ENCODE measurements at places on chromosomes 12 and 14.

DNA sequence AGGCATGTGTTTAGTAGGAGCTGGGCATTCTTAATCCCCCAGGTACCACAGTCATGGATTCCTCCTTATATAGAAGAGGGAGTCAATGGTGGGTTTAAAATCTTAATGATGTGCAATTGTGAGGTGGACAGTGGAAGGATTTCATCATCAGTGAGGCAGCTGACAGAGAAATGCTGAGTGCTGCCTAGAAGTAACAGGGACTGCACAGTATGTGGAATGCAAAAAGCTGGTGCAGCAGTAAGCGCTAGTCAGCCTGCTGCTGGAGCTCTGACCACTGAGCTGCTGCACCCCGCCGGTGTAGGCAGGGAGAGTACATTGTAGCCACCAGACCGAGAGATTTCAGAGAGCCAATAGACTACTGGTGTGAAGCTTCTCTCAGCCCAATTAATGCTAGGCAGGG is 80.5 kb upstream of the DACT1 start:
- H3K36me3 ChIP-seq, result peaks cover 2% of the 10 kb centered on the region
- H3K27ac ChIP-seq, result no peak overlapping the region
- no peak for DNase-seq

- H3K27ac ChIP-seq, result peak overlapping the region; percentile 97
- H3K27me3 ChIP-seq, result no peaks in the 10 kb centered on the region
- H3K36me3 ChIP-seq, result peaks cover 84% of the 10 kb centered on the region
- peaks cover 41% of the 10 kb centered on the region for H3K4me1 ChIP-seq
Measured at GRCh38 chr12:108802101-108802961, 55.1 kb downstream of the SSH1 start.

GRCh38 chr12:41917938-41918341 is 226.7 kb downstream of the GXYLT1 start:
- H3K4me1 ChIP-seq, result peaks cover 4% of the 10 kb centered on the region
- no peaks in the 10 kb centered on the region for H3K27me3 ChIP-seq
- H3K4me3 ChIP-seq, result no peak overlapping the region
- H3K27ac ChIP-seq, result no peak overlapping the region

DNA sequence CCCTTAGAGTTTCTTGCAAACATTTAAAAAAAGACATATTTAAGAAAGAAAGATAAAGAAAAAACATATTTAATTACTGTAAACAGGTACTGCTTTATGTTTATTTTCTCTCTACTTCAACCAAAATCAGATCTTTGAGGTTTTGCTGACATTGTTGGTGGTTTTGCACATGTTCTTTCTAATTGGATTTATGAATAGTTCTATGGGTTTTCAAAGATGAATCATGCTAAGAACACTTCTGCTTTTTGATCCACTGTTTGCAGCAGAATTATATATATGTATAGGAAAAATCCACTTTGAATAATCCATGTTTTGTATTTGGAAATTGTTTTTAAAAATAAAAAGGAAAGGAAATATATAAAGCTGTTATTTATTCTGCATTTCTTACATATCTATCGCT is 78.4 kb downstream of the FRMD6 start:
- peaks cover 60% of the 10 kb centered on the region for H3K36me3 ChIP-seq
- H3K27ac ChIP-seq, result no peak overlapping the region
- peaks cover under 1% of the 10 kb centered on the region for H3K4me1 ChIP-seq
- no peak overlapping the region for H3K4me3 ChIP-seq
- H3K27me3 ChIP-seq, result no peaks in the 10 kb centered on the region

GRCh38 chr12:11134305-11134704 is at the start of gene TAS2R30:
Gene TAS2R30 (minus strand): TSS chr12:11134644. CDS start chr12:11134244, 400 bp downstream.
- no peak within 1 kb of the TSS for H3K27ac ChIP-seq
- no peaks in the 10 kb centered on the region for H3K27me3 ChIP-seq
- H3K4me1 ChIP-seq, result no peaks in the 10 kb centered on the region
